Testis (tissue), 5 donors: ENCODE measurements at places on chromosomes 3 and 15.
A peak's percentile ranks its signal among the peaks of the same experiment; 100 is the strongest.

GRCh38 chr3:10523561-10523960, 18.2 kb upstream of the ATP2B2 start:
- H3K4me1 ChIP-seq: no peaks in the 10 kb centered on the region
- DNase-seq: no peak
- H3K36me3 ChIP-seq: no peaks in the 10 kb centered on the region
- H3K27me3 ChIP-seq: no peaks in the 10 kb centered on the region
- H3K4me3 ChIP-seq: no peak overlapping the region
- no peak overlapping the region for H3K27ac ChIP-seq

- no peak overlapping the region for H3K27ac ChIP-seq
- DNase-seq: no peak
- H3K27me3 ChIP-seq: no peaks in the 10 kb centered on the region
- H3K4me3 ChIP-seq: no peak overlapping the region
These were observed 228.4 kb downstream of the MAGI1 start for GRCh38 chr3:65810302-65810701.

DNA sequence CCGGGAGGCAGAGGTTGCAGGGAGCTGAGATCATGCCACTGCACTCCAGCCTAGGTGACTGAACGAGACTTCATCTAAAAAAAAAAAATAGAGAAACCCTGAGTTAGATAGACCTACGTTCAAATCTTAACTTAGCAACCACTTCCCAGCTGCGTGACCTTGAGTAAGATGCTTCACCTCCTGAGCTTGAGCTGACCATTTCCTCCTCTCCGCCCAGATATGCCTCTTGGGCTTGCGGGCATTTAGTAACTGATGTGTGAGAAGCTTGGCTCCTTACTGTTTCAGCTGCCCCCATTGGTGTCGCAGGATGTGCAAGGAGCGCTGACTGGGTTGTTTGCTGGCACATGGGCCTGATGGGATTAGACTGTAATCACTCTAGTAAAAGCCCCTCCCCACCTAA, 26.9 kb upstream of the ATG7 start:
- H3K4me1 ChIP-seq: no peaks in the 10 kb centered on the region
- H3K36me3 ChIP-seq: no peaks in the 10 kb centered on the region
- no peak overlapping the region for H3K27ac ChIP-seq

DNA sequence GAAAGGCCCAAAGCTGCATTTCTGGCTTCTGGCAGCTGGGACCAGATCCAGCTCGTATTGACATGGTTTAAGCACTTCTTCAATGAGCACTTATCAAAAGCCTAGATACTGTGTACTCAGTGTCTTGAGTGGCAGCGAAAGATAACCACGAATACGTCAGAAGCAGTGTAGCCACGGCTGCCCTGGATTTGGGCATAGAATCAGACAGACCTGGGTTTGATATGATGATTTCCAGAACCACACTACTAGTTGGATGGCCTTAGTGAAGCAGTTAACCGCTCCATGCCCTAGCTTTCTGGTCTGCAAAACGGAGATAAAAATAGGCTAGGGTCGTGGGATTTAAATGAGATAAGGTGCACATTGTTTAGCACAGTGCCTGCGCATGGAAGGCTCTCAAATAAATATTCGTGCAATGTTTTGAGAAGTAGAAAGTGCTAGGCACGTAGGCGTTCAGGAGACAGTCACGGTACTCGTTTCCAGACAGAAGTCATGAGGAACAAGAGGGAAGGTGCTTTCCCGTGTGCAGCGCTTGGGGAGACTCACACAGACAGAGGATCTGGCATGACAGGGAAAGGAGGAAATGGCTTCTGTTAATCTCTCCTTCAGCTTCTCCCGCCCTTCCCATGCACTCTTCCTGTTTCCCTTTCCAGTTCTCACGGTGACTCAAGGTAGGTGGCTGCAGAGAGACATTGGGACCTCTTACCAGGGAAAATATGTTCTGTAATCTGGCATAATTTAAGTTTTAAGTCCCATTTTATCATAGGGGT, 70.3 kb downstream of the CCNL1 start:
- peak overlapping the region; percentile 97 for H3K27ac ChIP-seq
- DNase-seq: peak; percentile 46
- H3K4me3 ChIP-seq: peak overlapping the region; percentile 64
- peaks cover 40% of the 10 kb centered on the region for H3K4me1 ChIP-seq
- H3K36me3 ChIP-seq: no peaks in the 10 kb centered on the region
- no peaks in the 10 kb centered on the region for H3K27me3 ChIP-seq

- H3K4me1 ChIP-seq: peaks cover under 1% of the 10 kb centered on the region
- H3K4me3 ChIP-seq: no peak overlapping the region
- no peaks in the 10 kb centered on the region for H3K27me3 ChIP-seq
- no peak overlapping the region for H3K27ac ChIP-seq
- H3K36me3 ChIP-seq: no peaks in the 10 kb centered on the region
- DNase-seq: no peak
These were observed 25.8 kb downstream of the TIMP4 start for GRCh38 chr3:12132881-12133280.

DNA sequence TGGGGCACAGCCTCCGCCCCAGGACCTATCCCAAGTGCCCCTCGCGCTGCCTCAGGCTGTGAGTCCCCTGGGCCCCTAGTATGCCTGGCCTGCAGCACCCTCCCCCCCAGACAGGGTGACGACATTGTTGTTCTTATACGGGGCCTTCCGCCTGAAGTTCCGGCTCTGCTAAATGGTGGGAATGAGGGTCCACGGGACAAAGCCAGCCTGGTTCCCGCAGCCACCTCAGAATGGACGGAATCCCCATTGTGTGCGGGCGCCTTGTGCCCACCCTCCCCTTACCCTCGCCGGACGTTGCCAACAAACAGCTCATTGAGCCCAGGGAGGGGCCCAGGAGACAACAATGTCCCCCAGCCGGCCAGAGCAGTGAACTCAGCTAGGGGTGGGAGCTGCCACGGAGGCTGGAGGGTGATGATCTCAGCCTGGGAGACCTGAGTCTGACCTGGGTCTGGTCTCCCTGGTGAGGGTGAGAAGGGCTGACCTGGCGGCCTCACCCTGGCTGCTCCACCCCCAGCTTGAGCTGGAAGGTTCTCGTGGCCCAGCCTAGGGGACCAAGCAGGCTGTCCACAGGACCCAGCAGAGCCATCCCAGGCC, 10.2 kb upstream of the DLL4 start:
- no peak for DNase-seq
- H3K36me3 ChIP-seq: no peaks in the 10 kb centered on the region
- H3K27ac ChIP-seq: no peak overlapping the region

GRCh38 chr3:77370413-77370812, 330.5 kb downstream of the ROBO2 start:
- no peaks in the 10 kb centered on the region for H3K36me3 ChIP-seq
- H3K27ac ChIP-seq: no peak overlapping the region
- no peak for DNase-seq
- H3K4me3 ChIP-seq: no peak overlapping the region
- no peaks in the 10 kb centered on the region for H3K27me3 ChIP-seq

- no peaks in the 10 kb centered on the region for H3K36me3 ChIP-seq
- no peaks in the 10 kb centered on the region for H3K27me3 ChIP-seq
- no peak for DNase-seq
- no peak overlapping the region for H3K27ac ChIP-seq
- H3K4me1 ChIP-seq: no peaks in the 10 kb centered on the region
- H3K4me3 ChIP-seq: no peak overlapping the region
These were observed 349.7 kb upstream of the SUCLG2 start for GRCh38 chr3:68004091-68004490.
